Activated CD8-positive, alpha-beta memory T cell treated with anti-CD3 and anti-CD28 coated beads for 24 hours (primary cell): ENCODE measurements at places on chromosomes 6 and 20.

DNA sequence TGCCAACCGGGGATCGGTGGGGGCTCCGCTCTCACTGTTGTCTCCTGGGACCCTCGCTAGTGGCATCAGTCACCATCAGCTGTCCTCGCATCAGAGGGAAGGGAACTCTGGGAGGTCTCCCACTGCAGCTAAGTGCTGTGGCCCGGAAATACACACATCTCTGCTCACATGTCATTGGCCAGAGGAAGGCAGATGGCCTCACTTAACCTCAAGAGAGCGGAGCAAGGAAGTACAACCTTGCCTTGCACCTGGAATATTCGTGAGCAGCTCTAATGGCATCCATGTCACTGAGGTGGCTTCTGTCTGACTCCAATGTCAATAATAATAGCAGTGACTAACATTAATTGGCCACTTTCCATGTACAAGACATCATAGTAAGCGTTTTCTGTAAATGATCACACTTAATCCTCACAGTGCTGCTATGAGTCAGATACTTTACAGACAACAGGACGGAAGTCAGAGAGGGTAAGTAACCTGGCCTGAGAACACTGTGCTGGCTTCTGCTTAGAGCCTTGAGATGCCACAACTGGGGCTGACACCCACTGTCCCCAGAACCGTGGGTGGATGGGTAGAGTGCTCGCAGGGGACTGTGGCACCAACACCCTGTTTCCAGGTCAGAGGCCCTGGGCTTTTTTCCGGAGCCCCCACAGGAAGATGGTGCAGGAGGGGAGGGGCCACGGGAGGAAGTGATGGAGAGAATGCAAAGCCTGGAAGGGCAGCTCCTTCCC, 6.0 kb downstream of the LHFPL5 start:
- DNase-seq, result no peak

DNA sequence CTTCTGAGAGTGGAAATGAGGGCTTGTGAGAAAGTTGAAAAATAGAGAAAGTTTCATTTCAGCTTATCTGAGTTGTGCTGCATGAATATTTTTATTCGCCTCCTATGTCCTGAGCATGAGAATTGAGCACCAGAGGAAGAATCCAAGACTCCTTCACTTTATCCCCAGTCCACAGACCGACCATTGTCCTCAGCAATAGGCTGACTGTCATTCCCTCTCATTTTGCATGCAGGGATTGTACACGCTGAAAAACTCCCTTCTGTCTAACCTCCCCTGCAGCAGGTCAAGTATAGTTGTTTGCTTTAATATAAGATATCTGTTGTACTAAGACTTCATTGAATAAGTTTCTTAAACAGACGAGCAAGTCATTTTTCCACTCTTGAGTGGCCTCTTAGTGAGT, 437.6 kb downstream of the PRKN start:
- DNase-seq, result no peak

GRCh38 chr6:35733633-35734032, 3.2 kb upstream of the ARMC12 start:
- DNase-seq, result no peak

- DNase-seq, result no peak
Observed at GRCh38 chr20:11432407-11432806, 485.3 kb upstream of the BTBD3 start.
